Dermis microvascular lymphatic vessel endothelial cell (primary cell): ENCODE measurements at places on chromosomes 3 and 15.

GRCh38 chr15:65516997-65517865 lies at the start of gene DPP8:
Gene DPP8, minus strand, starts transcription at chr15:65517689. Its CDS starts 5,136 bp downstream, at chr15:65512553.
- DNase-seq: peak; percentile 84

DNA sequence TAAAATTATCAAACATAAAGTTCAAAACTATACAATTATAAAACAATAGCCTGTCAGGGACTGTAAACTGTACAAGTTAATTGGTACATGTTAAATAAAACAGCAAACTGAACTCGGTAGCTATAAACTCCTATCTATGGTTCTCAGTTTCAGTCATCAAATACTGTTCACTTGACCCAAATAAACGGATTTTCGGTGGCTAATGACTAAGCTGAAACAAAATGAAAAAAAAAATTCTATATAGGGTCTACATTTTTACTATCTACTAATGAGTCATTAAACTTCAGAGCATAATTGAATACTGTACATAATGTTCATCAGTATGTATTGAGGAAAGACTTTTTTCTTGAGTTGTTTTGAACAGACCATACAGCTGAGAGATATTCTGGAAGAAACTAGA lies 6.6 kb downstream of the PROK2 start:
- DNase-seq: no peak

DNA sequence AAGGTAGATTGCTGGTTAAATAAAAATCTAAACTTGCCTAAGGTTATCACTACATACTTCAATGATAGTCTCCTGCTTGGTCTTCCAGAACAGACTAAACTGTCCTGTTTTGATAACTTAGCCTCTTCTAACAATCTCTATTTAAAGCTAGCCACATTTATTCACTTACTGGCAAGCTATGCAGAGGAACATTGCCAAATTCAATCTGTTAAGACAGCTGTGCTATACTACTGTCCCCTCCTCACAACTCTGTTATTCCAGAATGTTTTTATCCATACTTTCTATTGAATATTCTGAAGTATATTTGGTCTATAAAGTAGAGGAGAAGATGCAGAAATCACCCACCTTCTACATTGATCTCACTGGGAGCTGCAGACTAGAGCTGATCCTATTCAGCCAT lies 594.0 kb upstream of the CCDC54 start:
- DNase-seq: no peak

DNA sequence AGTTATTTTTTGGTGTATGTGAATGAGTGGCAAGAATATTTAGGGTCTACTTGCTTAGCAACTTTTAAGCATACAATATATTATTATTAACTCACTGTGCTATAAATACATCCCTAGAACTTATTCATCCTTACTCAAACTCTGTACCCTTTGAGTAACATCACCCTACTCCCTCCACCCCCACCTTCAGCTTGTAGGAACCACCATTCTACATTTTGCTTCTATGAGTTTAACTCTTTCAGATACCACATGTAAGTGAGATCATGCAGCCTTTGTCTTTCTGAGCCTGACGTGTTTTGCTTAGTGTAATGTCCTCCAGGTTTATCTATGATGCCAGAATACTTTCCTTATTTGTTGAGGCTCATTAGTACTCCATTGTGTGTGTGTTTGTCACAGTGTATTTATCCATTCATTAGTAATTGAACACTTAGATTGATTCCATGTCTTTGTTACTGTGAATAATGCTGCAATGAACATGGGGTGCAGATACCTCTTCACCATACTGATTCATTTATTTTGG lies 526.9 kb downstream of the PYDC2 start:
- DNase-seq: no peak

- no peak for DNase-seq
Measured at GRCh38 chr15:100241572-100242482, 99.9 kb downstream of the ADAMTS17 start.

GRCh38 chr3:150847433-150847832 lies 57.8 kb downstream of the MINDY4B start:
- no peak for DNase-seq

DNA sequence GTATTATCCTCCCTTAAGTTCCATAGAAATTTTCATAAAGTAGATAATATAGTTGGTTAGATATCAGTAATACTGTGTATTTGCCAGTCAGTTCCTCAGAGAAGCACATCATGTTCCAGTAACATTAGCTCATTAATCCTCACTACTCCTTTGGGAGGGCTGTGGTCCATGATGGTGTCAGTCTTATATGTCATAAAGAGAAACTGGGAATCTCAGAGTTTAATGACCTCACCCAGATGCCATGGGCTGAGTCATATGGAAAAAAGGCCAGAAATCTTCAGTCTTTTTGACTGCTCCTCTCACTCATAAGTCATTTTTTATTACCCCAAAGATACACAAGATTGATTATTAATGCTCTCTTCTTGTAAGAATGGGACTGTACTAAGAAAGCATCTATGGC lies 188.6 kb downstream of the CHL1 start:
- DNase-seq: no peak

- DNase-seq: no peak
Measured at GRCh38 chr3:57069503-57069902, 9.0 kb downstream of the SPATA12 start.

DNA sequence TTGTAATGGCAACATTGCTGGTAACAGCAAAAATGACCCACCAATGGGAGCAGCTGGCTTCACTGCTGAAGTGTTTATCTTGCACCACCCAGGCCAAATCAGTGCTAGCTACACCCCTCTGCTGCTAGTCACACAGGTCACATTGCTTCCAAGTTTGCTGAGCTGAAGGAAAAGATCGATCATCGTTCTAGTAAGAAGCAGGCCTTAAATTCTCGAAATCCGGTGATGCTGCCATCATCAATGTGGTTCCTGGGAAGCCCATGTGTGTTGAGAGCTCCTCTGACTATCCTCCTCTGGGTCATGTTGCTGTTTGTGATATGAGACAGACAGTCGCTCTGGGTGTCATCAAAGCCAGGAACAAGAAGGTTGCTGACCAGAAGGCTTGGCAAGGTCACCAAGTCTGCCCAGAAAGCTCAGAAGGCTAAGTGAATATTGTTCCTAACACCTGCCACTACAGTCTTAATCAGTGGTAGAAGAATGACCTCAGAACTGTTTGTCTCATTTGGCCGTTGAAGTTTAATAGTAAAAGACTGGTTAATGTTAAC lies 21.2 kb downstream of the TM4SF4 start:
- DNase-seq: no peak

DNA sequence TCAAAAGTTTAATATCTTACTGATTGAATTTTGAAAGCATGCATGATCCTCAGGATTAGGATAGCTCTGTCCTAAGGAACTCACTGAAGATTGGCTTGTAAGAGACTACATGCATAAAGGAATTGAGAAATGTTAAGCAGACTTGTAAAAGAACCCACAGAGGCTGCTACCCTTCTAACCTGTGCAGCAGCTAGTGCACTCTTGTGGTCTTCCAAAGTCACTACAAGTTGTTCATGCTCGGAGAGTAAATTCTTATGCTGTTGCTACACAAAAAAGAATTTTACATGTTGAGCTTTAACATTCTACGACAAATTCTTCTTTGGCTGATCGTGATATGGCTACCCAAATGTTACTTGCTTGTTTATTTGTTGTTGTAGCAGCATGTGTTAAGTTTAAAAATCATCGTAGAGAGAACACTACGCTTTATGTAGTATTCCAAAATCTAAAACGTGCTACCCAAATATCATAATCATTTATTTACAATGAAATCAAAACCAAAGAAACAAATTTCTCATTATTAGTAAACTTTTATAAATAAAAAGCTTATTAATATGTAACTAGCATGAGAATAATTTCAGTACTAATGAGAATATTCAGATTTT lies 55.0 kb downstream of the GOLIM4 start:
- DNase-seq: peak; percentile 74

GRCh38 chr15:73048624-73049295 lies 3.5 kb upstream of the NEO1 start:
- no peak for DNase-seq

DNA sequence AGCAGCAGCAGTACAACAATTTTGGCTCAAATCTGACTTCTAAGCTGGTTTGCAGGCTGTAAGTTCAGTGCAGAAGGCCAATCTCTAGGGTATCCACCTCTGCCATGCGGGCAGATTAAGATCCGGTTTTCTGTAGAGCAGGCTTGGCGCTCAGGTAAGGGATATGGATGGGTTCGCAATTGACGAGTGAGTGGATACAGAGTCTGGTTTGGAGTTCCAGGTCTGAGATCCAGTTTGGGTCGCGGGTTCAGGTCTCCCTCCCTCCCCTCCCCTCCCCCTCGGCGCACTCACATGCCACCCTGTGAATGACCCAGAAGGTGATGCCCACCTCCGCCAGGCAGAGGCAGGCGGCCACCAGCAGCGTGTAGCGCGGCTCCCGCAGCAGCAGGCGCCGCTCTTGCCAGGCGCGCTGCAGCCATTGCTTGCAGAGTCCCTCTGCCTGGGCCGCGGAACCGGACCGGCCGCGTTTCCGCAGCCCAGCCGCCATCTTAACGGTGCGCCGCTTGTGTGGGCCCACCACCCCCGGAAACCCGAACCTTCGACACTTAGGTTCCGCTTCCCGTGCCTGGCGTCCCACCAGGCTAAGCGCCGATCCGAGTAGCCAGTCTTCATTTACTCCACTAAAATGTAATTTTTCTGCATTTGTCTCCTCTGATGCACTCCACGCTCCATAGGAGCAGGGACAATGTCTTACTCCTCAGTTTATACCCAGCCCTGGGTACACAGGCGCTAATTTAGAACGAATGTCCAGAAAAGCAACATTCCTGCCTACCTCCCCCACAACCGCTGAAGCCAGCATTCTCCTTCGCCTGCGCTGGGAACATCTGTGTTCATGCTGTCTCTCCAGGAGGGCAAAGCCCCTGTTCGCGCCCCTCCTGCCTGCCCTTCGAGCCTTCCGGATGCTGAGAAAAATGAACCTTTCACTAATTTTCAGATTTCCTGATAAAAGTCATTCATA lies at the start of gene ALG3:
TSS of gene ALG3 (minus strand) at position 509 of the 958 bp plus-strand sequence. CDS start at position 487, 22 bp downstream.
- DNase-seq: peak; percentile 91

DNA sequence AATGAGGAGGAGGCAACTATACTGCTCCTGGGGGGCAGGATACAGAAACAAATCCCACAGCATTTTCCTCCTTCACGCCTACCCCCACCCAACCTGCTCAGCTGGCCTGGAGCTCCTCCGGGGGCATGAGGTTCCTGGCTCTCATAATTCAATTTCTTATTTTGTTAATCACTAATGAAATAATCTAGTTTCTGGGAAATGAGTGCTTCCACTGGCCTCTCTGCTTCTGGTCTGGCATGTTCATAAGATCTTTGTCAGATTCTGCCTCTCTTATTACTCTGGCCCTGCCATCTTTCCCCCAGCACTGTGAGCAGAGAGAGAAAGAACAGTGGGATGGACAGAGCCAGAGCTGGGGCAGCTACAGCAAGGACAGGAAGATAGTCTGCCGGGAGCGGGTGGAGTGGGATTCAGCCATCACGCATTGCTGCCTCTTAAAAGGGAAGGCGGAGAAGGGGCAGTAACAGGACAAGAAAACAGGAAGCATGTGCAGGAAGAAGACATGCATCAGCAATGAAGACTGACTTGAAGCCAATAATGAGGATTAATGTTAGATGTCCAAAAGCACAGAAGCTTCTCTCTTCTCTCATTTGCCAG lies 13.6 kb downstream of the RPAP1 start:
- DNase-seq: no peak

GRCh38 chr3:106688464-106688863 lies 688.8 kb upstream of the CCDC54 start:
- DNase-seq: no peak

DNA sequence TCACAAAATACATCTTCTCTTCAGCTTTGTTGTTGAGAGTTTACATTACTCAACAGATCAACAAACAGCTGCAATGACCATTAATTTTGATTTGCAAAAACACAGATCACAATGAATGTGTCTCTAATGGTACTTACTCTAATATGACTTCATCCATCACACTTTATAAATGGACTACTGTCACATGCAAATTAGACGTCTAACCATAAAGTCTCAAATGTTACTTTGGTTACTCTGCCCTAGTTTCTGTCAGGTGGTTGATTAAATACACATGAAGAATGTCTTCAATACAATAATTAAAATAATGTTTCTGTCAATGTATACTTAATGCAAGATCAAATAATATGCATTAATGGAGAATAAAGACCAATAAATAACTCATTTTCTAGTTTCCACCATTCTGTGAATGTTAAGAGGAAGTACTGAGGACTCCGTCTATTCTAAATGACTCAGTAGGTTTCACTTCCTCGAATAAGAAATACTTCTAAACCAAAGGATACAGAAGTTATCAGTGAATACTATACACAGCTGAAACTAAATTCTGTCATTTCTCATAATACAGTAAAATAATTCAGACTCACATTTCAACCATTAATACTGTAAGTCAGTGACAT lies 145.8 kb downstream of the CBLB start:
- DNase-seq: no peak

DNA sequence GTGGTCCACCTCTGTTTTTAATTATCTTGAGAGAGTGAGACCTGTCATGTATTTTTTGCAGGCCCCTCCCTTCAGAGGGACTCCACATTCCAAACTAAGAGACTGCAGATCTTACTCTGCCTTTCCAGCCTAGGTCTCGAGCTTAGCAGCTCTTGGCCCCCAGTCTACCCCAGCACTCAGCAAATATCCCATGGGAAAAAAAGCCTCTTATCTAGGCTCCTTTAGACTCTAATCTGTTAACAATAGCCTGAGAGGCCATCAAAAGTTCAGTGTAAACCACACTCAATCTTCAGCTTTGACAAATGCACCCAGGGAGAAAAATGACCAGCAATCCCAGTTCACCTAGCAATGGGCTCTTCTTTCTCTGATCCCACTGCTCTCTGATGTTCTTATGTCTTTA lies 8.6 kb upstream of the BLM start:
- DNase-seq: no peak

- peak; percentile 89 for DNase-seq
Measured at GRCh38 chr15:57395292-57395691, 19.0 kb downstream of the CGNL1 start.

DNA sequence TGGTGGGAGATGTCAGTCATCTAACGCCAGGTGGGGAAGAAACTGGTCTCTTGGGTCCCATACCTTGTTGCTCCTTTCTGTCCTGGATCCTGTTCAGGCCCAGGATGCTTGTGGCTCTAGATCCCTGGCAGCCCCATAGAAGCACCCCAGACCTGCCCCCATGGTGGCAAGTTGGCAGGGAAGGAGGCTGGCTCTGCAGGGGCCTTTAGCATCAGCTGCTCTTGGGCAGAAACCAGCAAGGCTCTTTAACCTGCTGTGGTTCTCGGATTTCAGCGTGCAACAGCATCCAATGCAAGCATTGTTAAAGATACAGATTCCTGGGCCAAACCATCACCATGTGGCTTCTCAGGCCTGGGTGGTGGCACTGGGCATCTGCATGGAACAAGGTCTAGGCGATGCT lies 75.8 kb downstream of the SNRK start:
- DNase-seq: no peak

DNA sequence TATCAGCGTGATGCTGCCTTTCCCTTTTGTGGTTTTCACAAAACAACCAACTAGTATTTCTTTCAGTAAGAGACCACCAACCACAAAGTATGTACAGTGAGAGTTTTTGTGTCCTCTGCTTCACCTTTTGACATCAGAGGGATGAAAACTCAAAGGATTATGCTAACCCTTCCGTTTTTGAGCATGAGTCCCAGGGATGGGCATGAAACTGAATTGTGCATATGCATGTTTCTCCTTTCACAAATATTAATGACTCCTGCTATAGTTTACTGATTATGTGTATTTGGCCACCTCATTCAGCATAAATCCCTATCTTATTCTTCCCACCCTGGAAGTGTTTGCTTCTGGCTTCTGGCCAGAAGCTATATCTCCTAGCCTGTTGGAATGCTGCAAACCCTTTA lies 59.2 kb downstream of the RSRC1 start:
- DNase-seq: no peak
